SK-MEL-5 (cell line): ENCODE measurements at places on chromosomes 13 and 19. TPM values are rescaled to one million over a fixed set of nuclear protein-coding genes. Genes with fewer than 3 reads are reported as not detected.
A peak's percentile ranks its signal among the peaks of the same experiment; 100 is the strongest.

- DNase-seq: no peak
Observed at GRCh38 chr13:100532836-100533435, 55.7 kb downstream of the GGACT start.

DNA sequence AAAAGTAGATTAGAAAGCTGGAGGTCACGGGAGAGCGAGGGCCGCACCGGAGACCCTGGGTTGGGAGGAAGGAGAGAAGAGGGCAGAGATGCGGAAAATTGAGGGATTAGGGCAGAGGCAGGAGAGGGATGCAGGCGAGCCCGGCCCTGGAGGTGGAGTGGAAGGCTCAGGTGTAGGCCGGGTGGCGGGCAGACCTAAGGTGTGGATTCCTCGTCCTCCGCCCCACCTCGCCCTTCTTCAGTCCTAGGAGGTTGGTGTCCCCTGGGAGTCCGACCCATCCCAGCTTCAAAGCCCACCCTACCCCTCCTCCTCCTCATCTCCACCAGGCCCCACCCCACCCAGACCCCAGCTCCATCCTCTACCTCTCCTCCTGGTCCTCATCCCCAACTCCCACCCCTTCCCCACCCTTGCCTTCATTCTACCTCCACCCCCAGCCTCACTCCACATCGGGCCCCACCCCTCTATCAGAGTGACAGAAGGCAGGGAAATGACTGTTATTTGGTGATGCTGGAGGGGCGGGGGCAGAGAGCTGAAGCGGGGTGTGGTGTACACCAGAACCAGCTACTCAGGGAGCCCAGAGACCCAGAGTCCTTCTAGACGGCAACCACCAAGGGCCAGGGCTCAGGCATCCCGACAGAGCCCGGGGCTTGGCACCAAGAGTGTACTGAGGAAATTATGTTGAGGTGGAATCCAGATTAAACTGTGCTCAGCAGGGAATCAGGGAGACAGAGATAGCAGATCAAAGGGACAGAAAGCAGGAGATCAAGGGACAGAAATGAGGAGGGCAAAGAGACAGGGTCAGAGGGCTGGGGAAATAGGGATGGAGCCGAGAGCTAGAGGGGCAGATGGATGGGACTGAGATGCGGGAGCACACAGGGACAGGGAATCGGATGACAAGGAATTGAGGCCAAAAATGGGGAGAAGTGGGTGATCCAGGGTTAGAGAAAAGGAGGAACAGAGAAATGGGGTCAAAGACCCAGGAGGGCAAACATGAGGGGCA is 6.4 kb downstream of the ERFL start:
- DNase-seq: no peak

DNA sequence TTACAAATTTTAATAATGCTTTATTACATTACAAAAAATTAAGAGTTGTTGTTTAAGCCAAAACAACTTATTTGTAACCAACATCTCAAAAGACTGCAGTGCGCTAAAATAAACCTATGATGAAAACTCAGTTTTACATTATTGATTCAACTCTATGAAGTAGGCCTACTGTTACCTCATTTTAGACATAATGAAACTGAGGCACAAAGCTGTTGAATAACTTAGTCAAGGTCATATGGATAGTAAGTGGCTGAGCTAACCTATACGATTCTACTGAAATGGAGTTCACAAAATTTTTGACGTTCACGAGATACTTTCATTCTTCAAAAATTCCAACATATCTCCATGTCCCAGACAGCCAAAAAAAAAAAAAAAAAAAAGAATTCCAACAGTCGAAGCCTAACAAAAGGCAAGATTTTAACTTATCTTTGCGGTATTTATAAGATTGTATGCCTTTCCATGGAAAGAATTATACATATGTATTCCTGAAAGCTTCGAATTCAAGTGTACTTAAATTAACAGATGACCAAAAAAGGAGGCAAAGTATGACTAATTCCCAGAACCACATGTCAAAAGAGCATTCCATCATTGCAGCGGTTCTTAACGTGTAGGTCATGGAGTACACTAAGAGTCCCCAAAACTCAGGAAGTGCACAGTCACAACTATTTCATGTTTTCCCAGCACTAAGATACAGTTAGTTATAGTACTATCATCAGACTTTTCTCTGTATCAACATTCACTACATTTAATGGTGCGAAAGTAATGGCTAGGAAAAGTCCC is 69.4 kb downstream of the PSPC1 start:
- no peak for DNase-seq

- DNase-seq: no peak
Observed at GRCh38 chr19:45824041-45824471, 8.9 kb upstream of the RSPH6A start.

GRCh38 chr13:33642374-33643065 is 175.4 kb upstream of the RFC3 start:
- no peak for DNase-seq

- peak; percentile 83 for DNase-seq
Observed at GRCh38 chr19:41957838-41958366, 1.2 kb downstream of the RABAC1 start.

GRCh38 chr19:19752760-19753403 is 20.0 kb upstream of the ZNF14 start:
- DNase-seq: no peak

DNA sequence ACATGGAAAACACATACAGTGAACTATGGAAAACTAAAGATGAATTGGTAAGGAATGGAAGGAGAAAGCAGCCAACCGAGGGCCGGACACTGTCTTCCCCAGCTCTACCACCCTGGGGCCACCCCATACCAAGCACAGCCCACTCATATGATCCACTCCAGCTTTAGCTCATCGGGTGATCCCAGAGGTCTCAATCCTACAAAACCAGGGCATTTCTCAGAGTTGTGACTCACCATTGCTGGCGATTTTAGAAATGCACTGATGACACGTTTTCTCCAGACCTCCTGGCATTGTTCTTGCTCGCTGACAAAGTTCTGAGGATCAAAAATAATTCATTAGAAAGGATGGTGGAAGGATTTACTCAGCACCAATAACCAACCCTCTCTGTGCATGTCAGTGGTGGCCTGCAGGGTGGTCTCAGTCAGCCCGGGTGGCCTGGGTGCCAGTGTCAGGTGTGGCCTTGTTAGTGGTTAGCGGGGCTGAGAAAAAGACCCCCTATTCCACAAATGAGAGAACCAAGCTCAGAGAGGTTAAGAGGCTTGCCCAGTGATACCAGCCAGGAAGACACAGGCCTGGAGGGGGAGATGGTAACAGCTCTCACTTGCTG is 6.6 kb downstream of the TMEM272 start:
- DNase-seq: no peak

DNA sequence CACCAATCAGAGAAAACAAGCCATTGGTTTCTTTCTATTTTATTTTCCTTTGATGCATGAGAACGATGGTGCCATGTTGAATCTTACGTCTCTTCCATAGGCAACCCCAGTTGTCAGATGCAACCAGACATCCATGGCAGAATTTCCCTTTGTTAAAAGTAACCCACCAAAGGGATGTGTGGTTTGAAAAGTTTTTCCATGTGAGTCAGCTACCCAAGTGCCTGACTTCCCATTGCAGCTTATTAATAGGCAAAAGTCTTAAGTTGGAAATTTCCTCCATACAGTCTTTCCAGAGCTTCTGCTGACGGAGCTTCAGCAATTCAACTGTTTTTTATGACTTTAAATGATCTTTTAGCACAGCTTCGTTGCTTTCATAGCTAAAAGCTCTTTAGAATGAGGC is 73.8 kb upstream of the FAM216B start:
- DNase-seq: no peak

- DNase-seq: peak; percentile 77
Observed at GRCh38 chr19:9917321-9917720, 19.0 kb downstream of the OLFM2 start.

DNA sequence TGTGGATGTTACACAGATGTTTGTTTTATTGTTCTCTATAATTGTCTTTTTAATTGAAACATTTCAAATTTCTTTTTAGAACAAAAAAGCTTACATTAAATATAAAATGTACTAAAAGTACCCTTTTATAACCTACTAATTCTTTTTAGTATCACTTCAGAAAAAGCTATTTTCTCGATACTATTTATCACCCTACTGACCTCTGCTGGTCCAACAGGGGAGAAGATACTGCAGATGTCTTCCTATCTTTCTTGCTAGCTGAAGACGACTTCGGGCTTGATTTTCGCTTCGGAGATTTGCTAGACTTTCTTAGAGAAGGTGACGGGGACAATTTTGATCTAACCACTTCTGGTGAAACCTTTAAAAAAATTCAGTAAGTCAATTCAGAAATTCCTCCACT is 42.4 kb downstream of the ZC3H13 start:
- peak; percentile 68 for DNase-seq

- no peak for DNase-seq
Observed at GRCh38 chr19:35911790-35912189, 3.7 kb upstream of the TYROBP start.

DNA sequence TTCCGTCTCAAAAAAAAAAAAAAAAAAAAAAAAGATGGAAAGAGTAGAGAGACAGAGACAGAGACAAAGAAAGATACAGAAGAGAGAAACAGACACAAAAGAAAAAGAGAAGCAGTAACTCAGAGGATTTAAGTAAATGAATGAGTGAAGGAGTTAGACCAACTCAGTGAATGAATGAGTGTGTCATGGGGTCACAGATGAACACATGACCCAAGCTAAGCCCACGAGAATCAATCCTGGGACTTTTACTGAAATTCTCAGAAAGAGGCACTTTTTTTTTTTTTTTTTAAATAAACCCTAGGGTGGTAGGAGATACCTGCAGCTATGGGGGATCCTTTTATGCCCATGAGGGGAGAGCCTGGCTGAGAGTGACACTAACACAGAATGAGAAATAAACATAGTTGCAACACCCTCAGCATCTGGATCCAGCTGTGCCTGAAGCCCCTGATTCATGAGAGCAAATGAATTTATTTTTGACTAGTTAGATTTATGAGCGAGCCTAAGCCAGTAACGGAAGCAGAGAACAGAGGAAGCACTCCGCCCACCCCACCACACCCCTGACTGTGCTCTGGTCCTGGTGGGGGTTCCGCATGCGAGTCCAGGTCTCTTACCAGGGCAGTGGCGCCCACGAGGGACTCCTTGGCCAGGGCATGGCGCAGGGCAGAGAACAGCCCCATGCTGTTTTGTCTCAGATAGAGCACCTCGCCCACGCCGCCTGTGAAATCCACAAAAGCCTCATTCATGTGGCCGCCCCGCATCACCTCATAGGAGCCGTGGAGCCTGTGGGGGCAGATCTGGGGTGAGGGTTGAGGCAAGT is 4.6 kb downstream of the CAPN12 start:
- DNase-seq: no peak

GRCh38 chr13:80945328-80945727 is 604.4 kb upstream of the SPRY2 start:
- DNase-seq: peak; percentile 98

CDX2 gene
- 2.5 and 4.4 TPM in 2 replicates for total RNA-seq

AKAP11 gene
- 15.8 and 17.1 TPM in 2 replicates for total RNA-seq

BRME1 gene
- 0.56 and 1.1 TPM in 2 replicates for total RNA-seq

ARHGEF7 gene
- total RNA-seq: 29.1 and 29.4 TPM in 2 replicates

MARK4 gene
- 7.2 and 7.7 TPM in 2 replicates for total RNA-seq

PSG11 gene
- total RNA-seq: 2.0 TPM in 1 of 2 replicates, not detected in the other

SHISA2 gene
- total RNA-seq: 51.0 and 51.3 TPM in 2 replicates

MYO9B gene
- 62.6 and 79.9 TPM in 2 replicates for total RNA-seq
